EL (cell line): ENCODE measurements at places on chromosomes 11 and 22.

DNA sequence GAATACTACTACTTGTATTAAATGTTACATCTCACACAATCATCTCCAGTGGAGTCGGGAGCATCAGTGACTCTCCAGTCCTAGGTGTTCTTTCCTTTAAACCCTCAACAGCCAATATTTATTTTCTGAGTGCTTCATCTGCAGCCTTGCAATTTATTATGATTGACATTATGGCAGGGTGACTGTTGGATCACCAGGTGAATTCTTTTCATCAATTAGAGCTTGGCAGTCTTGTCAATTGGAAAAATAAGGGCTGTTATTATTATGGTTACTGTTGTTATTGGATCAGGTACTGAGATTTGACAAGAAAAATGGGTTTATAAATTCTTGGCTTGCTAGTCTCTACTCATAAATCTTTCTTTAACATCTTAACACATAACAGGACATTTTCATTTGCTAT is 27.5 kb upstream of the HTATIP2 start:
- DNase-seq, result no peak

DNA sequence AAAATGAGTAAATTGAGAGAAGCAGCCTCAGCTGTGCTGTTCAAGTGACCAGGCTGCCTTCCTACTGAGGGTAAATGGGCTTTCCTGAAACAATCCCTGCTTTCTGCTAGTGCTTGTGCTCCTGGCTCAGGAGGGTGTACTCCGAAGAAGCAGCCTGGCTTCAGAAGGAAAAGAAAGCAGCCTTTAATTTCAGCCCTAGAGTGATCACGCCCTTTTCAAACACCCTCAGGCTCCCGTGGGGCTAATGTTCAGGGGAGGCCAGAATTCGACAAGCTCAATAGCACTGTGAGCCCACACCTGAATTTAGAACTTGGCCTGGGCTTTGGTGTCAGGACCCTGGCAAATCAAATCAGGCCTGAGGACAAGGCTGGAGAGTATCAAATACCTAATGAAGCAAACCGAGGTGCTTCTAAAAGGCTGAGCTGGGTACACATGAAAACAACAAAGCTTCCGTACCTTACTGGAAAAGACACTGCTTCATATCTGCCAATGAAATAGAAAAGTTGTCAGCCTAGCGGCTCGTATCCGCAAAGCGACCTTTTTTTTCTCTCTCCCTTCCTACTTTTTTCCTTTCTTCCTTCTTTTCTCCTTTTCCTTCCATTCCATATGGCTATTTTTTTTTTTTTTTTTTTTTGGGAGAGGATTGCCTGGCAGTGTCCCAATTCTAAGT is 387.8 kb downstream of the SOX6 start:
- DNase-seq, result no peak

GRCh38 chr11:39037611-39038010 is 2421.8 kb downstream of the LRRC4C start:
- no peak for DNase-seq

DNA sequence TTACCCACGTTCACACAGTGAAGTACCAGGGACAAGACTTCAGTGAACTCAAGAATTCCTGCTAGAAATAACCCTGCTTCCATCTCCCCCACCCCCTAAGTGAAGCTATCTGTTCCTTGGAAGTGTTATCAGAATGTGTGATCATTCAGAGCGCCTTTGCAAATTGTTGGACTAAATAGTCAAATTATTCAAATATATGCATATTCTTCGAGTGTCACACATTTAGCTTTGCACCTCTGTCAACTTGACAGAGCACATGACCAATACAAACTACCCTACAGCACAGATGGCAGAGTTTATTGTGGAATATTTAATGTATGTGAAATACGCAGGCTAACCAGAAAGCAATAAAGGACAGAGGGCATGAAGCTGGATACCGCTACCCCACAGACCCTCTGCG is 2.6 kb upstream of the BDNF start:
- no peak for DNase-seq

DNA sequence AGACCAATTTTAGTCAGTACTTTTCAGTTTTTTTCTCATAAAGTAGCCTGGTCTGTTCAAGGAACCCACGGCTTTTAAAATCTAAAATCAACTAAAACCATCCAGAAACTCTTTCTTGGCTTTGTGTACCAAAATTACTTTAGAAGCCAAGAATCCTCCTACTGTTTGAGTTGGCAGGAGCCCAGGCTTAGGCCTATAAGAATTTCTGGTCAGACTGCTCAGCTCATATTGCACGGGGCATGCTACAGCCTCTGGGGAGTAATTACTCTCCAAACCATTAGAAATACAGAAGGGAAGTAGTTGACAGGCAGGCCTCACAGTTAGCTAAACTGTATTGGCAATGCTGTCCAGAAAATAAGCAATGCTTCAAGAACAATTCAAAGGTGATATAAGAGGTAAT is 1862.9 kb upstream of the RAG2 start:
- peak; percentile 92 for DNase-seq

- DNase-seq, result no peak
Observed at GRCh38 chr22:35987487-35987886, 41.1 kb downstream of the RBFOX2 start.

GRCh38 chr11:24705474-24705873 is 208.6 kb downstream of the LUZP2 start:
- no peak for DNase-seq

DNA sequence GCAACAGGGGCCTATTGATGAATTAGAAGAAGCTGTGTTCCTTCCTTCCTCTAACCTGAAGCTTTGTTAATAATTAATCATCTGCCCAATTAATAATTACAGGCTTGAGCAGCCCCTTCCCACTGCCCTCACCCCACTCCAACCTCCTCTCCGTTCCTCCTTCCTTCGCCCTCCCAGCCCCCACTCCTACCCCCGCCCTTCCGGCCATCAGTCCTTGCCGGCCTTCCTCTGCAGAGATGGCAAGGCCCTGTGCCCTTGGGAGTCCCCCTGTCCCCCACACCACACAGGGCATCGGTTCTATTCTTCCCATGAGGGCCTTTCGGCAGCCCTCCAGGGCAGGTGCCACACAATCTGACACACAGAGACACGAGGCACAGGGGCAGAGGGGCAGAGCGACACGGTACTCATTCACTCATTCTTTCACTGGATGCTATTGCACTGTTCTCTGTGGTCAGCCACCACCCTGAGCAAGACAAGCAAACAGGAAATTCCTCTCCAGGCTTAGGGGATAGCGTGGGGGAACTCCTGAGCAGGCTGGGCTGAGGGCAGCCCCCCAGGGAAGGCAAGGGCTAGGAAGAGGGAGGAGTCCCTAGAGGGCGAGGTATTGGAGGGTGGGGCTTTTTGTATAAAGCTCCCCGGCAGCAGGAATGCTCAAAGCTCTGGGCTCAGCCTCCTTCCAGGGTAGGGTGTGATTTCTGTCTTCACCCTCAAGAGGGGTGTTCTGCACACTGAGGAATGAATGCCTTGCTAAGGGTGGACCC is 14.7 kb downstream of the MGAT3 start:
- DNase-seq, result peak; percentile 79

DNA sequence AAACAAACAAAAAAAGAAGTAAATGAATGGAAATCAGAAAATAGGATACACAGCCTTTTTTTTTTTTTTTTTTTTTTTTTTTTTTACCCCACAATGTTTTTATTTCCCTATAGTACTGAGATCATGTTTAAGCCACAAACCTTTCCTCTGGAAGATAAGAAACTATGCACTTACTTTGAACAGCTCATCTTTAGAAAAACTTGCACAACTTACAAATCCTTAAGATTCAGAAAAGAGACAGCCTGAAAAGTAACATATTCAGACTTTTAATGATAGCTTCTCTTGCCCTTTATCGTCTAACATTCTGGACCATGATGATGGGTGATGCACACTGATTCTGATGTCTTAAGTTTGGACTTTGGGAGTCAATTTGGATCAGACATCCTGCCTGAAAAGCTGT is 80.3 kb downstream of the TNRC6B start:
- DNase-seq, result no peak

DNA sequence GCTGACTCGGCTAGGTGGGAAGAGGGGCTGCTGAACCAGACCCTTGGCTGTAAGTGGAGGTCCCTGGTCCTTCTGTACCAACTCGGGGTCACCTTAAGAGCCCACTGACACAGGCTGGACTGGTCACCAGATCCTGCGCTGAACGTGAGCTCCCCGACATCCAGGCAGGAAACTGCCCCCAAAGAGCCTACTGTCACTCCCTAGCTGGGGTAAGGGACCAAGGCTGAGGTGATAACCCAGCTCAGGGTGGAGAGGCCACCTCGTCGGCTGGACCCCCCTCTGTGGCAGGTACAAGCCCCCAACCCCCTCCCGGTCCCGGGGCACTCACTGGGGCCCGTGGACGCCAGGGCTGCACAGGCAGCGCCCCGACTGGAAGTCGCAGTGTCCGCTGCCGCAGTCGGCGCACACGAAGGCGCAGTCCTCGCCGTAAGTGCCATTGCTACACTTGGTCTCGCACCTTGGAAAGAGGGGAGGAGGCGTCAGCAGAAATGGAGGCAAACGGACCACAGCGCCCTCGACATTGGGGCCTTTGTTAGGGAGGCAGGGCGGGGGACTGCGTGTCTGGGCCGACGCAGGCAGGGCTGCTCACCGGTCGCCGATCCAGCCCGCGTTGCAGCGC is 7.4 kb downstream of the SCARF2 start:
- no peak for DNase-seq

DNA sequence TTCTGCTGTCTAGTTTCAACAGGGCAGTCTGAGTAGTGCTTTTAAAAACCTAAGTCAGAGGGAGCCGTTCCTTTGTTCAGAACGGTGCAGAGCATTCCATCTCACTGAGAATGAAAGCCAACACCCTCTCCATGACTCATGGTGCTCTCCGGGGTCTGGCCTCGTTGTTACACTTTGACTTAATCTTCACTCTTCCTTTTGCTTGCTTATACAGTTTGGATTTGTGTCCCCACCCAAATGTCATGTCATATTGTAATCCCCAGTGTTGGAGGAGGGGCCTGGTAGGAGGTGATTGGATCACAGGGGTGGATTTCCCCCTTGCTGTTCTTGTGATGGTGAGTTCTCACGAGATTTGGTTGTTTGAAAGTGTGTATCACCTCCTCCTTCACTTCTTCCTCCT is 292.2 kb downstream of the ST3GAL4 start:
- peak; percentile 92 for DNase-seq

DNA sequence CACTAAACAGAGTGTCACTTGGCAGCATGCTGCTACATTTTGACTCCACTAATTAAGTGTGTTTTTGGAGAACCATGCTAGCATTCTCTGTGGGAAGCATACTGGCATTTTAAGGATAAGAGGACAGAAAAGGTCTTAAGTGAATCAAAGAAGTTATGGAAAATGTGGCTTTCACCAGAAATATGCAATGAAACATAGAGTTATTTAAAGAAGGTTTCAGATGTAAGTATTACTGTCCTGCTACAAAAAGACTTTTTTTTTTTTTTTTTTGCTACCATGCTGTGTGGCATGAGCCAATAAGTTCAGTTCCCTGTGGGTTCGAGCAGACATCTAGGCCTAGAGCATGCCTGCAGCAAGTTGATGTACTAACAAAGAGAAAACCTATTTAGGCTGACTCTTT is 187.6 kb downstream of the MSANTD4 start:
- DNase-seq, result no peak

GRCh38 chr11:62104816-62105653 is 18.8 kb upstream of the INCENP start:
- DNase-seq, result peak; percentile 46

- DNase-seq, result no peak
Observed at GRCh38 chr11:111983187-111983986, 41.8 kb upstream of the DLAT start.

DNA sequence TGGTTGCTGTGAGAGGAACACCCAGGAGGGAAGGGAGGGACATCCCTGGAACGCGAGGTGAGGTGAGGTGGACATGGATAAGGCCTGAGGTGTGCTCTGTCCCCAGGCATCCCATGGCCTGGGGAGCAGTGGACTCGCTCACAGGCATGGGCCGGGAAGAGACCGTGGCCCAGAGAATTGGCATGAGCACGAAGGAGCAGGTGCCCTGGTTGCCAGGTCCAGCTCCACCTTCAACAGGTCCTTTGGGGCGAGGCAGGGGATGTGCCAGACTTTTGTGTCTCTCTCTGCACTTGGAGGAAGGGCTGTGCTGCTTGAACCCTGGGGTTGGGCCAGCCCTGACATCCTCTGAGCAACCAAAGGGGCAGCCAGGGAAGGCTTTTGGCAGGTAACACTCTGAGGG is 21.5 kb downstream of the MUC6 start:
- DNase-seq, result no peak

DNA sequence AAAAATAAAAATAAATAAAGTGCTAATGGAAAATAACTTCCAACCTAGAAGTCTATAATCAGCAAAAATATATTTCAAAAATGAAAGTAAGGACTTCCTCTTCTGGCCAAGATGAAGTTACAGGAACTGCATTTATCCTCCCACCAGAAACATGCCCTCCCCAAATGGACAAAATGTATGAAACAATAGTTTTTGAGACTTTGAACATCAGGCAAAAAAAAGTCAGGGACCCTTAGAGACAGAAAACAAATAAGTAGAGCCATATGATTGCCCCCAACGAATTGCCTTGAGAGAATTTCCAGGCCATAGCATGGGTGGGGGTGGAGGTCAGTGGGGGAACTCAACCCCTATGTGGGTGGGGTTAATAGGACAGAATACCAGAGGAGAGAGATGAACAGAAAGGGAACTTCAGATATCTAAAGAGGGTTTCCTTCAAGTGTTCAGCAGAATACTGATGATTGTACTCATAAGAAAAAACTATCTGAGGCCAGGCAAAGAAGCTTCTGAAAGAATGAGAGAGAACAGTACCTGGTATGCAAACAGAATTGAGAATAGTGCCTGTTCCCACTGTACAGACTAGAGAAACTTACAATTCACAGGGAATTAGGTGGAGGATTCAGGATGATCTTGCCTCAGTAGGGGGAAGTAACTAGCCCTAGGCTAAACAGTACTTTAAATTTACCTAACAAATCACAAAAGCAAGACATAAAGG is 26.6 kb upstream of the IL10RA start:
- no peak for DNase-seq

DNA sequence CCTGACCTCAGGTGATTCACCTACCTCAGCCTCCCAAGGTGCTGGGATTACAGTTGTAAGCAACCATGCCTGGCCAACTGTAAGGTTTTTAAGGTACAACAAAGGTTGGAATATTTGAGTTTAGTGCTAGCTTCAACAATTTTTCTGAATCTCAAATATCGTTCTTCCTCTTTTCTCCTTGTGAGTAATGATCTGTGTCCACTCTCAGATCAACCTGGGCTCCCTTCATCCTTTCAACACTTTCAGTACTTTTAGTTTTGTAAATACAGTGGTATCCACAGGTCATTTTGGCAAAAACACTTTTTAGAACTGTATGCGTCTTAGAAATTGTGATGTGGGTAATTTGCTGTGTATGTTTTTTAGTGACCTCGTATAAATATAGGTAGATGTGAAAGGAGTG is 7.9 kb downstream of the PACS1 start:
- DNase-seq, result no peak

- peak; percentile 31 for DNase-seq
Observed at GRCh38 chr22:42294034-42294985, 23.9 kb upstream of the TCF20 start.

GRCh38 chr22:38260761-38261681 is 11.8 kb downstream of the TMEM184B start:
- no peak for DNase-seq

GRCh38 chr22:27011133-27011532 is 353.7 kb downstream of the MIAT start:
- DNase-seq, result no peak

GRCh38 chr11:19511413-19512183 is 201.0 kb upstream of the NAV2 start:
- DNase-seq, result no peak
